ENCODE measurements at places on chromosomes 6 and 20.

- DNase-seq, result no peak
Observed at GRCh38 chr6:75495011-75495410, 1.4 kb upstream of the FILIP1 start.

- no peak for DNase-seq
Observed at GRCh38 chr20:51127713-51128112, 104.8 kb upstream of the KCNG1 start.

- DNase-seq, result no peak
Observed at GRCh38 chr6:129936329-129937165, 75.4 kb upstream of the TMEM244 start.

- no peak for DNase-seq
Observed at GRCh38 chr6:87944541-87944954, 103.1 kb upstream of the SPACA1 start.

DNA sequence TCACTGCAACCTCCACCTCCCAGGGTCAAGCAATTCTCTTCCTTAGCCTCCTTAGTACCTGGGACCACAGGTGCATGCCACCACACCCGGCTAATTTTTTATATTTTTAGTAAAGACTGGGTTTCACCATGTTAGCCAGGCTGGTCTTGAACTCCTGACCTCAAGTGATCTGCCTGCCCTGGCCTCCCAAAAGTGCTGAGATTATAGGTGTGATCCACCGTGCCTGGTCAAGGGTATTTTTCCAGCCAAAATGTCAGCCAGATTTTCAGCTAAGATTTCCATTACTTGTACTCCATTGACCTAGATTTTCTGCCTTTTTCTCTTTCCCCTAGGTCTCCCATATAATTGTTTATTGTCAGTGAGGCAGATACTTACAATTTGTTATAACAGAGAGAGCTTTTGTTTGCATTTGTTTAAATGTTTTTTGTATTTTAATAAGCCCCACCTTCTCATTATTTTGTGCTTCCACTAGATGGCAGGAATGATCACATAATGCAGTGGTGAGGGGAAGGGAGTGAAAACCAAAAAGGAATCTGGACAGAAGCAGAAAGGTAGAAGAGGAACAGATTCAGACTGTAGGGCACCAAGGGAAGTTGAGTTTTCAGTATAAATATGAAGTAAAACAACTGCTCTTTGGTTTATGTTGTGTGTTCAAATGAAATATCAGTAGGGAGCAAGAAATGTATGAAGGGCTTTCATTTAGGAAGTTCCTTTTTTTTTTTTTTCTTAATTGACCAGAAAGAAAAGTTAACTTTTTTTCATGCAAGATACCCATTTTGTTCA, 29.7 kb downstream of the RPF2 start:
- no peak for DNase-seq

DNA sequence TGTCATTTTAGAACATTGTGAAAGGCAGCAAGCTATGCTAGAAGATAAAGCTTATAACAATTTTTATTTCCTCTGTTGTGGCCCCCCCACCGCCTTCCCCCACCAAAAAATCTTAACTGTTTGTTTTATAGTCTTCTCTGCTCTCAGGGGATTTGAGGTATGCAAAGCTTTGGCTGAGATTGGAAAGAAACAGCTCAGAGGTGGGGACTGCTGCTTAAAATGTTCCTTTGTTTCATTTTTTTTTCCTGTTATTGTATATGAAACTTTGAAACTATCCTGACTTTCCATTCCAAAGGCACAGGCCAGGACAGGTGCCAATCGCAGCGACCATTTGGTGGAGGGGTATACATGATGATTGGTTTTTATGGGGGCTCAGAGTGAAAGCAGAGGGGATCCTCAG, 114.7 kb upstream of the PHACTR1 start:
- no peak for DNase-seq

DNA sequence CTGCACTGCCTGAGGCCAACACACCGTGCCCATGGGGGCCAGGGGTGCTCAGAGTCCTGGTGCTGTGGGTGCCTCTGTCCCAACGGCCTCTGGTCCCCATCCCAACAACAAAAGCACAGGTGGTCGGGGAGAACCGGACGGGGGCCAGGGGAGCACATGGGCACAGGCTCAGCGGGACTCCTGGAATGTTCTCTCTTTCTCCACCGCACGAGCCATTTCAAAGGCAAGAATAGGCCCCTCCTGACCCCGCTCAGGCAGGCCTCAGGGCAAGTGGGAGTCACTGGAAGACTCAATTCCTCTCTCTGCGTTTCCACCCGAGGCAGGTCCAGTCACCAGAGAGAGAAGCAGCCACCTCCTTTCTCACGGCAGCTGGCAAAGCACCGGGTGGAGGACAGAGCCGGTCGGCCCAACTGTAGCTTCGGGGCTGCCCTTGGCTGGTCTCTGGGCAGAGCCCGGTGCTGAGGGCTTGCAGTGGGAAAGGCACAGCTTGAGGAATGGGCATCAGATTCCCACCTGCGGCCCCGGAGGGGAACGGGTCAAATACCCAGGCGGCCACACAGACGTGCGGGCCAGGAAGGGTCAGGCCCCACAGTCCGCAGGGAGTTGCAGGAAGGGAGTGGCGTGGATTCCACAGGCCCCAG, 55.2 kb downstream of the KCNQ2 start:
- no peak for DNase-seq

- no peak for DNase-seq
Observed at GRCh38 chr6:108027056-108027455, 47.5 kb downstream of the OSTM1 start.

GRCh38 chr20:47479506-47479905, 22.2 kb upstream of the NCOA3 start:
- no peak for DNase-seq

GRCh38 chr6:56368491-56368890, 121.1 kb upstream of the COL21A1 start:
- no peak for DNase-seq

GRCh38 chr6:20313960-20314530, 87.6 kb upstream of the E2F3 start:
- no peak for DNase-seq

DNA sequence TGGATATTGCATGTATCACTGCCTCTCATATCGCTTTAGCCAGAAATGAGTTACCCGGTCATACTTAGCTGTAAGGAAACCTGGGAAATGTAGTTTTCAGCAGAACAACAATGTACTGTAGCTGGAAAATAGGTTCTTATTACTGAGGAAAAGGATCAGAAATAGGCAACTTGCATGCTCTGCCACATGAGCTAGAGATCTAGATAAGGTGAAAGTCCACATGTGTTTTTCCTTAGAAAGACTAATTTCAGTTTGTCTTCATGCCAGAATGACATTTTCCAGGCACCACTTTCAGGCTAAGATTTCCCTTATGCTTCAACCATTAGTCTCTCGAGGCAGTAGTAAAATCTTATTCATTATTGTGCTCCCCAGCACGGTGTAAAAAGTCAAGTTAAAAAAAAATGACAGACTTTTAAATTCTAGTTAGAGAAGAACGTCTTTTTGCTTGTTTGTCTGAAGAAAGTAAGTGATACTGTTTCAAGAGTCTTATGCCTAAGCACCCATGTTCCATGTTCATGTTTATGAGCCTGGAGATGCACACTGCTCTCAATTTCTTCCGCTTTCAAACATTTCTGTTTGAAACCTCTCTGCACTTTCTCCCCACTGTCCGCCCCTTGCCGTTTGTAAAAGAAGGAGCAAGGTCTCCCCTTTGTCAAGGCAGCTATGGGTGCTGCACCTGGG, 67.6 kb downstream of the ZNF831 start:
- DNase-seq, result no peak

GRCh38 chr20:63619505-63619904, 7.4 kb downstream of the GMEB2 start:
- DNase-seq, result no peak

DNA sequence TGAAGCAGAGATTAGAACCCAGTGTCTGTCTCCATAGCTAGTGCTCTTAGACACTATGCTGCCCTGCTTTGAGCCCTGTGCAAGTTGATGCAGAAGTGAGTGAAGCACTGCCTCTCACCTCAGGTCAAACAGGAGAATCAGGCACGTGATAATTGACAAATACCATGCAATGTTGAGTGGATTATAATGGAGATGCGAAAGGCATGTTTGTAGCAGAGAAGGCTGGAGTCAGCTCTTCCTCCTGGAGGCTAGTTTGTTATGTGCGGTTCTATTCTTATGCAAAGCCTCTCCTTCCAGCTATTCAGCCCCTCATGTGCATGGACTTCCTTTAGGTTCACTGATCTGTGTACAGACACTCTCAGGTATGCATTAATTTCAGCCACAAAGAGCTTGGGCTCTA, 108.5 kb downstream of the MANEA start:
- no peak for DNase-seq

DNA sequence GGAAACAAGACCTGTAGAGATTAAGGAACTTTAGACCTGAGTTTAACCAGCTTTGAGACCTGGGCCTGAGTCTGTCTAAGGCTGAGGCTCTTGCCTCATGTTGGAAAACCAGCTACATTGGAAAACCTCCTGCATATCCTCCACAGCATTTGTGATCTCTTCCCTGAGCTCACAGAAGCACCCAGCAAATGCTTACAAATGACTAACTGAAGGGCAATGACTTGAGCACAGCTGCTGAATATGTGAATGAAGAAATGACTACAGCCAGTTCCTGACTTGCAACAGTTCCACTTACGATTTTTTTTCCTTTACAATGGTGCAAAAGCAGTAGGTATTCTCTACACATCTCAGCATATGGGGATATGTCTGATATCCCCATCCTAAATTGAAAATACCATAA, 112.4 kb upstream of the RREB1 start:
- DNase-seq, result no peak

DNA sequence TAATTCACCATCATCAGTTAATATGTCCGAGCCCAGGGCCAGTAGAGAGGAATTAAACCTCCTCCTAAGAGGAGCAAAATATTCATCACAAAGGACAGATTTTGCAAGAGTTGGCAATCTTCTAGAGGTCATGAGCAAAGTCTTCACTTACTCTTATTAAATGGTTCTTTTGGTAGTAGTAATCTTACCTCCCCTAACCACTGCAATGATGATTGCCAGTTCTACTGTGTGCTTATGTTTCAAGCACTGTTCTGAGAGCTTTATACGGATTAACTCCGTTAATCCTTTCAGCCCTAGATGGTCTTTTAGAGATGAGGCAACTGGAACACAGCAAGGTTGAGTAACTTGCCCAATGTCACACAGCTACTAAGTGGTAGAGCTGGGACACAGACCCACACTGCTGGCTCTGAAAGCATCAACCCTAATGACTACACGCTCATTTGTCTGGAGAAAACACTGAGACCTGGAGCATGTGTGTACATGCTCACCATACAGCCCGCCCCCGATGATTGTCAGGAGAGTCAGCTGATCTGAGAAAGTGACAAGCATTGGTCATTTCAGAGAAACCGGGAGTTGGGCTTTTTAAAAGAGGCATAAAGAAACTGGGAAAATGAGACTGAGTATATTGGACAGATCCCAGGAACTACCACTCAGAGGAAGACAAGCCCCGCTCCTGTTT, 276.0 kb downstream of the NRN1 start:
- DNase-seq, result no peak

DNA sequence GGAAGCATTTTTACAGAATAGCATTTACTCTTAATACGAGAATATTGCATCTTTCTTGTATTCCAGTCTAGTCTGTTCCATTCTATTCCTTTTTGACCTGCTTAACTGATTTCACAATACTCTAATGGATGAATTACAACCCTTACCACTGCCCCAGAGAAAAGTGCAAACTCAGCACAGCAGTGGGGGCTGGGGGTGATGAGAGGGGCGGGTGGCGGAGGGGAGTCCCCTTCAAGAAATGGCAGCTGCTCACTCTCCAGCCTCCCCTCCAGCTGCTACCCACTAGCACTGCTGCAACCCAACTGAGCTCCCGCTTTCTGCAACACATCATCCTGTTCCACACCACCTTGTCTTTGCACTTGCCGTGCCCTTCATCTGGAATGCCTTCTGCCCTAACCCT, 30.1 kb downstream of the PIM1 start:
- peak; percentile 44 for DNase-seq

DNA sequence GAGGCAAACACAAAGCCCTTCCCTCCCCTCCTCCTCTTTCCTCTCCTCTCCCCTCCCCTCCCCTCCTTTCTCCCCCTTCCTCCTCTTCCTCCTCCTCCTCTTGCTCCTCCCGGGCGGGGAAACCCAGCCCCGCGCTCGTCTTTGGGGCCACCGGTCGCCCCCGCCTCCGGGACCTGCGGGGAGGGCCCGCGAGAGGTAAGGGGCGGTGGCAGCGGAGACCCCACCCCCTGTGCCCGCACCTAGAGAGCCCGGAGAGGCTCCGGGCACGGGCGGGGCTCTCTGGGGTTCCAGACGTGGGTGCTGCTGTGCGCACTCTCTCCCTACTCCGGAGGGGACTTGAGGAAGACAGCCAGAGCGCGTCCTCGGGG, at the start of gene RIN2:
RIN2 (plus strand) TSS at position 126 of the 368 bp plus-strand sequence. CDS start 131,344 bp downstream, outside the sequence.
- DNase-seq, result no peak

- DNase-seq, result no peak
Observed at GRCh38 chr20:44768256-44768655, 22.6 kb downstream of the KCNK15 start.

DNA sequence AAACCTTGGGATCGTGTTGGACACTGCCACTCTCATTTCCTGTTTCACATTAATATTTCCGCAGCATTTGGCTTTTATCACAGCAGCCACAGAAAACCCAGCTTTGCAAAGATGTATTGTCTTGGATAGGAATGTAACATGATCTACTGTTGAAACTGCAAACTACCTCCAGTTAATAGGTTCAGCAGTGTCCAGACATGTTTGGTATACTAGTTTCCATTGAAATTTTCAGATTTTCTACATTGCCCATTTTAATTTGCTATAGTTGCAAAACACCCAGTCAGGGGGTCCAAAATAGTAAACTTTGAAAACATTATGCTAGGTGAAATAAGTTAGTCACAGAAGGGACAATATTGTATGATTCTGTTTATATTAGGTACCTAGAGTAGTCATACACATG, 3.3 kb downstream of the ANKRD6 start:
- DNase-seq, result no peak

GRCh38 chr6:6968731-6969552, 138.8 kb upstream of the RREB1 start:
- DNase-seq, result no peak

GRCh38 chr6:145977881-145978280, 13.7 kb upstream of the SHPRH start:
- no peak for DNase-seq

- DNase-seq, result no peak
Observed at GRCh38 chr6:132491303-132491702, 21.6 kb downstream of the STX7 start.

DNA sequence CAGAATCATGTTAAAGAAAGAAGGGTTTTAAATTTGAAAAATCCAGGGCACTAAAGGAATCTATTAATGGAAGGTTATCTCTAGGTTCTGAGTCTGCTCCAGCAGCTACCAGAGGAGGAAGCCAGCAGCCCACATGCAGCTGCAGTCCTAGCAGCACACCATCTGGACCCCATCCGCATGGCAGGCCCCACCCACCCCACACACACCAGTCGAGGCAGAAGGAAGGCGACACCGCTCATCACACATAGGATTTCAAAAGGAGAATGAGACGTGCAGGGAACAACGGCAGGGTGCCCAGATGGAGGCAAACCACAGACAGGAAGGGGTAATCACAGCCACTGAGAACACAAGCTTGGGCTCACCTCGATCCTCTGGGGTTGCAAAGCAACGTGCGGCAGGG, 78.9 kb downstream of the GINS1 start:
- no peak for DNase-seq

GRCh38 chr6:147958683-147959082, 384.0 kb upstream of the SASH1 start:
- no peak for DNase-seq
